Smooth muscle cell of the pulmonary artery (primary cell): ENCODE measurements at places on chromosomes 7 and 10. TPM values are rescaled to one million over a fixed set of nuclear protein-coding genes. Genes with fewer than 3 reads are reported as not detected.

Gene LGI1
- 0.13 TPM in 1 of 2 replicates, not detected in the other for total RNA-seq

Gene ACADSB
- total RNA-seq = 4.9 and 6.2 TPM in 2 replicates

Gene LRRN3
- total RNA-seq = 3.1 and 7.4 TPM in 2 replicates

Gene GPR85
- 0.39 and 1.3 TPM in 2 replicates for total RNA-seq

Gene AKR1C1
- total RNA-seq = 79.3 and 99.2 TPM in 2 replicates

Gene SLC29A4
- total RNA-seq = 6.0 and 6.5 TPM in 2 replicates

Gene PDZD7
- total RNA-seq = 2.8 and 5.5 TPM in 2 replicates
